SJCRH30 (cell line): ENCODE measurements at places on chromosomes 2 and 18.

GRCh38 chr2:212177724-212178123, 360.9 kb downstream of the ERBB4 start:
- no peak for DNase-seq

DNA sequence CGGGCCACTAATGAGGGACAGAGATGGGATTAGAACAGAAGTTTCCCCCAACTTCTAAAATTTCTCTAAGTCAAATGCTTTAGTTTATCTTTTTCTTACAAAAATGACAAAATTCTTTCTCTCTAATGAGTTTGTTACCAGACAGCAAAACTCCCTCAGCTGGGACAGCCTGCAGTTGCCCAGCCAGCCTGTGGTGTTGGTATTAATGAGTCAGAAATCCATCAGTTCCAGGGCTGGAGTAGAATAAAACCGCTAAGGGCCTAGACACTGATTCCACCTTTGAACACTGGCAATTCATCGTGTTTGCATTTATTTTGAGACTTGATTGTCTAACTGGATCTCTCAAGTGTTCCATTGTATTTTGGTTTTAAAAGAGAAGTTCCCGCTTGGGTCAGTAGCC, 38.3 kb upstream of the SMAD2 start:
- DNase-seq, result no peak

DNA sequence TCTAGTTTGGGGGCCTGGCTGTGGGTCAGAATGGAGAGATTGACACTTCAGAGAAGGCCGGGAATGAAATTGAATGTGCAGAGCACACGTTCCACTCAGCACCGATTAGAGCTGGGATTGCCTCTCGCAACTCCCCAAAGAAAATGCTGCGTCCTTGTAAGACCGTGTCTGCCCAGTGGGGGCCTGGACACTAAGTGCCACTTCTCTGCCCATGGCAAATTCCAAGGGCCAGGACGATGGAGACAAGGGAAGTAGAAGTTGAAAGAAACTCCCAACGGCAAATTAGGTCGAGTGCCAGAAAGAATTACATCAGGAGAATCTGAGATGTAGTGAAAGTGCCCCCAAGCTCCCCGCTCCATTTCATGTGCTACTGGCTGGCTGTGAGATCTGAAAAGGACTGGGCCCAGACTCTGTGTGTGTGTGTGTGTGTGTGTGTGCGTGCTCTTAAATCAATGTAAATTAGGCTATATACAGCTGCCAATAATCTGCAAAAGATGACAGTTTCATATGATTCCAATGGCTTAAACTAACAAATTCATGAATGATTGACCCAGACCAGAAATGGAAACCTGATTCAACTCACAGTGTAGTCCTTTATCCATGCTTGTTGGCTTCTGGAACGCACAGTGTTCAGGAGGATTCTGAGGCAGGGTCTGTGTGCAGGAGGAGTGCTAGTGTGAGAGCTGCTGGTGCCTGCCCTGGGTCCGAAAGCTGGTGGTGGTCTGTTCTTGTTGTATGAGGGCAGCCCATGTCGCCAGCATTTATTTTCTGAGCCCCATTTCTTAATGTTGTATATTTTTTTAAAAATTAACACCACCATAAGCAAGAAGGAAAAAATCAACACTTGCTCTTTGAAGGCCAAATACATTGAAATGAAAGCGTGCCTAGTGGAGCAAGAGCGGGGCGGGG, 234.3 kb downstream of the AGAP1 start:
- DNase-seq, result no peak

- no peak for DNase-seq
Measured at GRCh38 chr18:14914121-14914520, 166.1 kb downstream of the ANKRD30B start.

DNA sequence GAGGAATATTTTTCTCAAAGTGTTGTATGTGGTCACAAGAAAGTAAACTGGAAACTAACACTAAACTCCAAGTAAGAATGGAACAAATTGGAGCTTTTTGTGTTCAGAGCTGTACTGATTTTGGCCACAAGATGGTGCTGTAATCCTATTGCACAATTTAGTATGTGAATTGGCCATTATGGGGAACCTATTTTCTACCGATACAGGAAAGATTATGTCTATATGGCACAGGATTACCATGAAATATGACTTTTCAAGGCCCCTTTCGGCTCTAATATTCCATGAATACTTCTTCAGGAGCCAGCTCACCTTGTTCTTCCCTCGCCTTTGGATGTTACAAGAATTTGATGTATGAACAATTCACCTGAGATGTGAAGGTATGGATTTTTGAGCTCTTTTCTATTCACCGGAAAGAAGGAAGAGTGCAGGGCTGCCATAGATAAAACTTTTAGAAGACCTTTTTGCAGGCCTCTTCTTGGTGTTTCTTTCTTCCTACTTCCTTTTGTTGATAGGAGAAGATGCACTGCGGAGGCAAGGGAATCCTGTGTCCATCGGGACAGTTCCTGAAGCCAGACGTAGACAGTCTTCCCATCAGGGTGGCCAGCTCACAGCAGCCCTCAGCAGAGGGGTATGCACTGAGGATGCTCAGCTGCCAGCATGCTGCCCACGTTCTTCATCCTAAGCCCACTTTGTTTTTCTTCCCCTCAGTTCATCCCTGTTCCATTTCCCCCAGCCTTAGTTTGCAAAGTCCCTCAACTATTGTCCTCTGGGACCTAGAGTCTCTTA, 13.3 kb downstream of the MRPL44 start:
- DNase-seq, result peak; percentile 84

GRCh38 chr18:26804519-26804918, 61.0 kb downstream of the AQP4 start:
- DNase-seq, result peak; percentile 33

- no peak for DNase-seq
Measured at GRCh38 chr2:99776906-99777646, 287.3 kb upstream of the REV1 start.
